ENCODE measurements at places on chromosomes 1 and 21.

GRCh38 chr1:109687641-109688499 is at the start of gene GSTM1:
Gene GSTM1, plus strand, starts transcription at chr1:109687817. Its CDS starts 57 bp downstream, at chr1:109687874.
- no peak for ATAC-seq

GRCh38 chr1:12626888-12627287 is 8.9 kb upstream of the DHRS3 start:
- no peak for ATAC-seq

- no peak for ATAC-seq
Observed at GRCh38 chr1:55589671-55590297, 374.6 kb upstream of the USP24 start.

GRCh38 chr1:190880352-190880751 is 402.7 kb upstream of the BRINP3 start:
- ATAC-seq, result no peak

GRCh38 chr1:41557751-41558455 is 73.4 kb upstream of the EDN2 start:
- ATAC-seq, result no peak

GRCh38 chr1:201718346-201719202 is 110.4 kb upstream of the IPO9 start:
- ATAC-seq, result no peak

Measured in activated CD4-positive, CD25-positive, alpha-beta regulatory T cell treated with anti-CD3 and anti-CD28 coated beads, Interleukin-2, amount 50 U/mL, for 24 hours (primary cell).